ENCODE measurements at places on chromosomes 11 and 22.

- H3K4me1 ChIP-seq, result no peaks in the 10 kb centered on the region
- no peak overlapping the region for H3K4me3 ChIP-seq
These were observed 74.8 kb downstream of the ARHGAP42 start for GRCh38 chr11:100761841-100762240.

DNA sequence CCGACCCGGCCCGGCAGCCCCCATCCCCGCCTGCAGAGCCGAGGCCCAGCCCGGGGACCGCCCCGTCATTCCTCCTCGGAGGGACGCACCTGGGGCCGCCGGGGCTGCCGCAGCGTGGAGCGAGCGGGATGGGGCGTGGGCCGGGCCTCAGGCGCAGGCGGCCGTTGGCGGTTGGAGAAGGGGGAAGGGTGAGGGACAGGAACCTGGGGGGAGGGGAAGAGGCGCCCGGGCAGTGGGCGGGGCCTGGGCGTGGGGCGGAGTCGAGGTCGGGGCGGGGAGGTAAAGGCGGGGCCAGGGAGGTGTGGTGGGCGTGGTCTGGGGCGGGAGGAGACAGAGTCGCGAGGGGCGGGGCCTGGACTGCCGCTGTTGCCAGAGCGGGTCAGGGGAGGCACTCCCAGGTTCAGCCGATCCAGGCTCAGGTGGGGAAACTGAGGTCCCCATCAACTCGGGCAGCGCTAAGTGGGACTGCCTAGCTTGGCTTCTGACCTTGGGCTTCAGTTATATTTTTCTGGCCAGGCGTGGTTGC is at the start of gene TESMIN:
Gene TESMIN, minus strand, starts transcription at position 190 of the 526 bp plus-strand sequence. CDS start 860 bp downstream, outside the sequence.
- H3K27ac ChIP-seq, result peak within 1 kb of the TSS; percentile 80
- DNase-seq, result peak; percentile 88
- peaks cover 6% of the 10 kb centered on the region for H3K36me3 ChIP-seq

- peaks cover 12% of the 10 kb centered on the region for H3K4me1 ChIP-seq
- no peak overlapping the region for H3K27ac ChIP-seq
- no peaks in the 10 kb centered on the region for H3K36me3 ChIP-seq
- peaks cover 9% of the 10 kb centered on the region for H3K27me3 ChIP-seq
These were observed 86.9 kb upstream of the WNT11 start for GRCh38 chr11:76293189-76293631.

DNA sequence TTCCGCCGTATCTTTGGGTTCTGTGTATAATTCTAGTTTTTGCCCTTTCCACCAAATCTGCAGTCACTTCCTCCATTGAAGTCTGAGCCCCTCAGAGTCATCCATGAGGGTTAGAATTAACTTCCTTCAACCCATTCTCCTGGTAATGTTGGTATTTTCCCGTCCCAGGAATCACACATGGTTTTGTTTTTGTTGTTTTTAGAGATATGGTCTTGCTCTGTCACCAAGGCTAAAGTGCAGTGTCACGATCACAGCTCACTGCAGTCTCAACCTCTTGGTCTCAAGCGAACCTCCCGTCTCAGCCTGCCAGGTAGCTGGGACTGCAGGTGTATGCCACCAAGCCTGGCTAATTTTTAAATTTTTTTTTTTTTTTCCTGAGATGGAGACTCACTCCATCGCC is 18.7 kb downstream of the ZBED4 start:
- H3K36me3 ChIP-seq, result peaks cover 26% of the 10 kb centered on the region
- no peak for DNase-seq
- peaks cover 62% of the 10 kb centered on the region for H3K4me1 ChIP-seq
- no peaks in the 10 kb centered on the region for H3K27me3 ChIP-seq
- H3K27ac ChIP-seq, result peak overlapping the region; percentile 51
- no peak overlapping the region for H3K4me3 ChIP-seq

GRCh38 chr11:65496304-65497140 is 2.3 kb upstream of the MALAT1 start:
- H3K36me3 ChIP-seq, result no peaks in the 10 kb centered on the region
- H3K27ac ChIP-seq, result no peak overlapping the region
- peaks cover 25% of the 10 kb centered on the region for H3K4me1 ChIP-seq
- DNase-seq, result no peak

- peaks cover 38% of the 10 kb centered on the region for H3K27me3 ChIP-seq
- no peak overlapping the region for H3K4me3 ChIP-seq
- no peak for DNase-seq
- H3K36me3 ChIP-seq, result no peaks in the 10 kb centered on the region
- H3K27ac ChIP-seq, result no peak overlapping the region
- H3K4me1 ChIP-seq, result peaks cover 2% of the 10 kb centered on the region
These were observed 50.5 kb upstream of the WNT7B start for GRCh38 chr22:46027211-46028105.

DNA sequence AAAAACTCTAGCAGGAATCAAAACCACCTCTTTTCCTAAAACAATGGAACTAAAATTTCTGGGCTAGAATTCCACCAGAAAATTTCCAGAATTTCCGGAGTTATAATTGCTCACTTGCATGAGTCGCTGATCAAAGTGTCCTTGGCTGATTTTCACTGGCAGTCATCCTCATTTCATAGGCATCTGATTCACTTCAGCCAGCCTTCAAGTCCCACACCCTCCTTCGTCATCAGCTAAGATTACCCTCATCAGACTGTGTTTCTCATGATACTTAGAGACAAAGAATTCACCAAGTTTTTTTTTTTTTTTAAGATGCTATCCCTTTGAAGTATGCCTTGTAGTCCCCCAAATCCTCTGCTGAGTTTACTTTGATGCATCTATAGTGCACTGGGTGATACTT is 71.5 kb upstream of the RAB38 start:
- H3K27me3 ChIP-seq, result no peaks in the 10 kb centered on the region
- DNase-seq, result no peak
- no peak overlapping the region for H3K4me3 ChIP-seq
- no peaks in the 10 kb centered on the region for H3K4me1 ChIP-seq
- H3K36me3 ChIP-seq, result no peaks in the 10 kb centered on the region

GRCh38 chr22:43381693-43382092 is 30.1 kb upstream of the MPPED1 start:
- peaks cover 79% of the 10 kb centered on the region for H3K27me3 ChIP-seq
- no peak overlapping the region for H3K4me3 ChIP-seq
- peak overlapping the region; percentile 88 for H3K27ac ChIP-seq

- DNase-seq, result no peak
- peak overlapping the region; percentile 44 for H3K27ac ChIP-seq
- H3K36me3 ChIP-seq, result peaks cover 70% of the 10 kb centered on the region
- H3K4me3 ChIP-seq, result peak overlapping the region; percentile 50
- H3K27me3 ChIP-seq, result no peaks in the 10 kb centered on the region
These were observed 24.7 kb downstream of the SIK3 start for GRCh38 chr11:117073539-117073938.

GRCh38 chr11:76215941-76216340 is 9.6 kb upstream of the WNT11 start:
- H3K4me1 ChIP-seq, result peaks cover under 1% of the 10 kb centered on the region
- no peak overlapping the region for H3K27ac ChIP-seq
- DNase-seq, result no peak
- no peaks in the 10 kb centered on the region for H3K36me3 ChIP-seq

DNA sequence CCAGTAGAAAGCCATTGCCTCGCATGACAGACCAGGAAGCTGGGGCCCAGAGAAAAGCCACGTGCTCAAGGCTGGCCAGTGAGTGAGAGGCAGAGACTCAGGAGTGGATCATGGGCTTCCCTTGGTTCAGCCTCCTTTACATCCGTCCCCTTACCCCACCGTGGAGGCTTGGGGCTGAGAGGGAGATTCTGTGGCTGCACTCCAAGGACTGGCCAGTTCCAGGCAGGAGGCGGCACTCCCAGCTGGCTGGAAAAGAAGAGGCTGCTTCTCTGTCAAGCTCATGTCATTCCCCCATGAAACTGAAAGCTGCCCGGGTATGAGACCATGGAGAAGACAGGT is 6.6 kb upstream of the ASCL2 start:
- no peaks in the 10 kb centered on the region for H3K36me3 ChIP-seq
- no peak overlapping the region for H3K4me3 ChIP-seq
- H3K27me3 ChIP-seq, result peaks cover 17% of the 10 kb centered on the region
- peaks cover 6% of the 10 kb centered on the region for H3K4me1 ChIP-seq
- peak; percentile 0 for DNase-seq

DNA sequence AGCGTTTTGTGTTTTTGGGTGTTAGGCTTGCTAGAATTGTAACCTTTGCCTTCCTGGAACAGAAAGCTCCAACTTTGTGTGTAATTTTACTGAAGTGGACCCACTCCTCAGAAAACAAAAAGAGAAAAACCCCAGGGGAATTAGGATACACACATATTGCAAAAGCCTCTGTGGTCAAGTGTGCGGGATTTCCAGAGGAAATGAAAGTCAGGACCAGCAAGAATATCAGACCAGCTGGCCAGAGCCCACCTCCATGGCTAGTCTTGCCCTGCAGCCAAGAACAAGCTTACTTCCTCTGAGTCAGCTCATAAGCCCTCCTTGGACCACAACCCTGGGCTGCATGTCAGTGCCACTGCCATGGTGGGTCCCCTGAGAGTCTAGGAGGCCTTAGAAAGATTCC is 37.0 kb upstream of the FTH1 start:
- H3K27me3 ChIP-seq, result peaks cover 8% of the 10 kb centered on the region
- no peak overlapping the region for H3K4me3 ChIP-seq
- no peaks in the 10 kb centered on the region for H3K36me3 ChIP-seq
- H3K27ac ChIP-seq, result no peak overlapping the region
- no peak for DNase-seq

DNA sequence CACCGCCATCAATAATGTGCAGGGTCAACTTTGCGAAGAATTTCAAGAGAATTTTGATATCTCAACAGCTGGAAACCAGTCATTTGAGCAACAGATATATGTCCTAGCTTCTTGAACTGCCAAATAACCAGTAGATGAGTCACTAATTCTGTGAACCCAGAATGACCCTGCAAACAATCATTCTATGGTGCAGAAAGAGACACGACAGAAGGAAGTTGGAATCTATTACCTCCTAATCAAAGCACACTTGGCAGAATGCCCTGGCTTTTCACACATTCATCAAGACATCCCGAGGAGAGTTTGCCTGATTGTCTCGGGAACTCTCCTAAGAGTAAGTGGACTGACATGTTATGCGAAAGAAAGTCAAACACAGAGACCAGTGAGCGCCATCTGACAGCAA is 621.1 kb downstream of the OPCML start:
- H3K27ac ChIP-seq, result no peak overlapping the region
- peaks cover 8% of the 10 kb centered on the region for H3K27me3 ChIP-seq
- no peaks in the 10 kb centered on the region for H3K36me3 ChIP-seq
- H3K4me1 ChIP-seq, result no peaks in the 10 kb centered on the region
- no peak for DNase-seq

- H3K4me3 ChIP-seq, result no peak overlapping the region
- no peak overlapping the region for H3K27ac ChIP-seq
- no peaks in the 10 kb centered on the region for H3K27me3 ChIP-seq
- H3K4me1 ChIP-seq, result peaks cover 2% of the 10 kb centered on the region
- DNase-seq, result no peak
These were observed 7.3 kb downstream of the CABP7 start for GRCh38 chr22:29727131-29727523.

GRCh38 chr22:47017245-47017644 is 254.8 kb downstream of the TBC1D22A start:
- H3K4me1 ChIP-seq, result peaks cover 31% of the 10 kb centered on the region
- no peak overlapping the region for H3K4me3 ChIP-seq
- H3K36me3 ChIP-seq, result no peaks in the 10 kb centered on the region
- DNase-seq, result no peak

DNA sequence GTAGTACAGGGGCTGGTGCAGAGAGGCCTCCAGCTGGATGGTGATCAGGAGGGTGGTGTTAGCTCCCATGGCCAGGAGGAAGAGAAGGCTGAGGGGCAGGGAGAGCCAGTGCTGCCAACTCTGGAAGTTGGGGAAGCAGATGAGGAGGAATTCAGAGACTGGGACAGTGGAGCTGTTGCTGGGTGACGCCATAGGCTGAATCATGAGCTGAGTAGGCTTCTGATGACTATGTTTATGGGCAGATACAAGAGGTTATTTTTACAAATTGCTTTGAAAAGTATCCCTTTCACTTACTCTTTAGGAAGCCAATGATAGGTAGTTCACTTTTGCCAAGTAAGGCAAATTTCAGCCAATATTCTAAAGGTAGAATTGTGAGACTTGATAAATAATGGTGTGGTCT is 3.1 kb downstream of the OR56A1 start:
- DNase-seq, result no peak
- H3K36me3 ChIP-seq, result no peaks in the 10 kb centered on the region
- no peak overlapping the region for H3K27ac ChIP-seq
- H3K27me3 ChIP-seq, result peaks cover 25% of the 10 kb centered on the region

- H3K36me3 ChIP-seq, result peaks cover 6% of the 10 kb centered on the region
- no peaks in the 10 kb centered on the region for H3K27me3 ChIP-seq
- no peak overlapping the region for H3K27ac ChIP-seq
- peaks cover 8% of the 10 kb centered on the region for H3K4me1 ChIP-seq
- no peak for DNase-seq
These were observed 138.3 kb downstream of the TMEM135 start for GRCh38 chr11:87176044-87176443.

DNA sequence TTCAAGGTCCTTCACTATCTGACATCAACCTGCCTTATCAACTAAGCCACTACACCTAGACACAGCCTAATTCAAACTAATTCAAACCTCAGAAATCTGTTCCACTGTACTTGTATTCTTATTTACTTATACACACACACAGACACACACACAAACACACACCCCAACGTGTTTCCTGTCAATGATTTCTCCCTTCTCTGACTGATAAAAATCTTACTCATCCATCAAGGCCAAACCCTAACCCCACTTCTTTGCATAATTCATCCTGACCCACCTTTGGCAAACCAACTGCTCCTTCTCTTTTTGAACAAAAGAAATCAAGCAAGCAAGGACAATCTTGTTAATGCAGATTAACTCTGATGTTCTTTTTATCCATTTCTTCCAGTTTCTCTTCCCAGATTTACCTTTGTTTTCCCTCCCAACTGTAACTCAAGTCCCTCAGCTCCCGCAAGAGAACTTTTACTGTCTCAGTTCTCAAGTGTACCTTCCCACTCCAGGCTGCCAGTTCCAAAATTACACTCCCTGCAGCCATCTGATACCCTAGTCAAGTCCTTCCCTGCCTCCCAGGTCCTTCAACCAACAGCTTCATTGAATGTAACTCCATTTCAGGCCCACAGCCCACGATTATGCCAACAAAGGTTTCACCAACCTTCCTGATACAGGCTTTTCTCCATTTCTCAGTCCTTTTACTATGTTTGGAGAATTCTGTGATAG is 78.3 kb downstream of the PAK1 start:
- no peaks in the 10 kb centered on the region for H3K4me1 ChIP-seq
- H3K27me3 ChIP-seq, result no peaks in the 10 kb centered on the region
- no peak for DNase-seq
